ENCODE measurements at places on chromosomes 16 and 17.

DNA sequence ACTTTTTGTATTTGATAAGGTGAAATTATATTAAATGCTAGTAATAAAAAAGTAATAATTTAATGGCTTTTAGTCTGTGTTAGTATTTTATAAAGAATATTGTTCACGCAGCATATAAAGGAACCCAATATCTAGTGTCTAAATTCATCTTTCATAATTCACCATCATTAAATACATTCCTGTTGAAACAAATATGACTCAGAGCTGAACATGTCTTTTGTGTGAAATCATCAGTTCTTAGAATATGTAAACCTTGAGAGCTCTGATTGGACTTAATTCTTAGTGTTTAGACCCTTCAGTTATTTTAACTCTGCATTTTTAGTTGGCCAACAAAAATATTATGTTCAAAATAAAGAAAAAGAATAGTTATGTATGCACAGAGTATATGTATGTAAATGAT lies 71.8 kb downstream of the ABHD15 start:
- DNase-seq, result no peak

- DNase-seq, result no peak
Measured at GRCh38 chr16:76345163-76345661, 68.0 kb downstream of the CNTNAP4 start.

DNA sequence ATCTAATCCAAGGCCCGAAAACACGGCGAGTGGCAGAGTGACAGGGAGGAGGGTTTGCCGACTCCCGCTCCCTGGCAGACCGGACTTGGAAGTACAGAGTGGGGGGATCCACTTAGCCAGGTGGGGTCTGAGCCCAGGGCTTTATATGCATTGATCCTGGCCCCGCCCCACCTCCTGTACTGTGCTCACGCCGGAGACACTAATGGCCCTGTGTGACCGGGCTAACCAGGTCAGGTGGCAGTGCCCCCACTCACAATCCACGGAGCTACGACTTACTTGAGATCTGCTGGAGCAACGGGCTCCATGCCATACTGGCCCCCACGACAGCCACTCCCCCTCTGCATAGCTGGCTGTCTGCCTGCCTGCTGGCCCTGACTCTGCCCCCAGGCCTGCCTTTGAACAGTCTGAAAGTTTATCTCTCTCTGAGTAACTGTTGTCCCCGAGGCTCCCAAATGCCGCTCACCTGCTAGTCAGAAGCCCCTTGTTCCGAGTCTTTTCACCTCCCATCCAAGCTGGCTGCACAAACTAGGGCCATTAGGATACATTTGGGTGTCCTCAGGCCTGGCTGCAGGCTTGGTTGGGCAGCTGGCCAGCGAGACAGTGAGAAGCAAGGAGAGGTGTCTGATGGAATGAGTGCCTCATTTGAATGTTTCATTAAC lies 28.0 kb downstream of the CACNA1G start:
- DNase-seq, result no peak

DNA sequence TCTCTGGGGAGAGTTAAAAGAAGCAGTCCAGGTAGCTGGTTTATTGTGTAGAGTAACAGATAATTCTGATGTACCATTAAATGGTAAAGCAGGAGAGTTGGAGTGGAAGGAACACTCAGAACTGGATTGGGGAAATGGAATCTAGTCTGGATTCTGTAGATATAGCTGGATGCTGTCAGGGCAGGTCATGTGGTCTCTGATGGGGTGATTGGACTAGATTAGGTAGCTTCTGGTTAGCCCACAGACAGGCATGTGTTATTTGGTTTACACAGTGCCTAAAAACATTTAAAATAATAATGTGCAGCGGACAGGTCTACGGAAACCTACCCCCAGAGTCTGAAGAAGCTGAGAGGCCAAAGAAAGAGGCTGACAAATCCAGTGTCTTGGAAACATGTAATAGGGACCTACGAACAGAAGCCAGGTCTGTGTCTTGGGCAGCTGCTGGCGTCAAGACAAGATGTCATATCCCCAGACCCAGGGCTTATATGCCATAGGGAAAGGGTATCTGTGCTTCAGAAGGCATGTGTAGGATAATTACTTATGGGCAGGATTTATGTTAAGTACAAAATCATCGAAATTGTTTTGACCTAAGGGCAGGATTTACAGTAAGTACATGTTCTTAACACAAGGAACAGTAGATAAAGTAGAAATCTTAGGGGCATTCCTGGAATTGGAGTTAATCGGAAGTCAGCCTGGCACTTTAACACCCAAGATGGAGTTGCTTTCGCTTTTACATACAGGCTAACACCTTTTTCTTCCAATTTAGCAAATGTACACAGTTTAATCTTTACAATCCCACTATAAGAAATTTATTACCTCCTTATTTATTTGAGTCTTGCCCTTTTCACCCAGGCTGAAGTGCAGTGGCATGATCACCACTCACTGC lies 12.4 kb downstream of the LUC7L3 start:
- DNase-seq, result no peak

- no peak for DNase-seq
Measured at GRCh38 chr17:9332132-9332494, 243.5 kb downstream of the STX8 start.

GRCh38 chr17:35907691-35908090 lies 22.9 kb downstream of the RDM1 start:
- DNase-seq, result no peak

GRCh38 chr17:37492167-37492566 lies 2.5 kb downstream of the DUSP14 start:
- DNase-seq, result no peak

- DNase-seq, result no peak
Measured at GRCh38 chr17:46782250-46782953, 36.1 kb downstream of the WNT3 start.

GRCh38 chr16:49835161-49835777 lies 20.6 kb downstream of the ZNF423 start:
- DNase-seq, result no peak

DNA sequence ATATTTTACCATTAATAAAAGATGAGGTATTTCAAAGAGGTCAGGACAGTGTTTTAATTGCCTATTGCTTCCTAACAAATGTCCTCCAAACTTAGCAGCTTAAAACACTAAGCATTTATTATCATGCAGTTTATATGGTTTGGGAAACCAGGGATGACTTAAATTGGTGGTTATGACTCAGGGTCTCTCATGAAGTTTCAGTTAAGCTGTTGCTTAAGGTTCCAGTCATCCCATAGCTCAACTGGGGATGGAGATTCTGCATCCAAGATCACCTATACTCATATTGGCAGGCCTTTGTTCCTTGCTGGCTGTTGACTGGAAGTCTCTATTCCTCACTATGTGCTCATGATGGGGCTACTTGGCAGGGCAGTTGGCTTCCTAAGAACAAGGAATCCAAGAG lies 1329.9 kb upstream of the GOT2 start:
- DNase-seq, result no peak

- DNase-seq, result no peak
Measured at GRCh38 chr17:48150597-48151001, 43.0 kb downstream of the SNX11 start.

- no peak for DNase-seq
Measured at GRCh38 chr17:56751145-56751738, 82.5 kb downstream of the C17orf67 start.

GRCh38 chr16:21038197-21038596 lies 112.4 kb downstream of the DNAH3 start:
- no peak for DNase-seq

GRCh38 chr16:1610899-1611632 lies 806 bp downstream of the IFT140 start:
- no peak for DNase-seq

DNA sequence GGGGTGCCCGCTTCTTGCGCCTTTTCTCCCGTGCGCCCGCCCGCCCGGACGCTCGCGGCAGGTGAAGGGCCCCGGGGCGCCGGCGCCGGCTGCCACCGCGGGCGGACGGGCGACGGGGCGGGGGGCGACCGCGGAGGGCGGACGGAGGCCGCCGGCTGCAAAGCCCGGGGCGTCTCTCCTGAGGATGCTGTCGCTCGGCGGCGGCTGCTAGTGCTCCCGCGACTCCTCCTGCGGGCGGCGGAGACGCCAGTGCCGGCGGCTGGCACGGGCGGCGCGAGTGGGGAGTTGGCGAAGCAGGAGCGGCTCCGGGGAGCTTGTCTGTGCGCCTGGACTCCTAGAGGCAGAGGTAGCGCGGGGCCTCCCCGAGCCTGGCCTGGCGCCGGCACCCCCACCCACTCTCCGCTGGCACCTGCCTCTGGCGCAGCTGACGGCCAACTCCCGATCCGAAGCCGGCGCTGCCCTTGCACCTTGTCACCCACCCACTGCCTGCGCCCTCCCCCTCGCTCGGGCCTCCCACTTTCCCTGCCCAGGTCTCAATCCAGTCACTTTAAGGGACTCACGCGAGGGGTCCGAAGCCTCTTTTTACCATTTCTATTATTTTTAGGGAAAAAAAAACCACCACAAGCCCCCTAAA lies at the start of gene FAM20A:
Gene FAM20A (minus strand): TSS at position 437 of the 634 bp plus-strand sequence. CDS start 701 bp downstream, outside the sequence.
- no peak for DNase-seq

DNA sequence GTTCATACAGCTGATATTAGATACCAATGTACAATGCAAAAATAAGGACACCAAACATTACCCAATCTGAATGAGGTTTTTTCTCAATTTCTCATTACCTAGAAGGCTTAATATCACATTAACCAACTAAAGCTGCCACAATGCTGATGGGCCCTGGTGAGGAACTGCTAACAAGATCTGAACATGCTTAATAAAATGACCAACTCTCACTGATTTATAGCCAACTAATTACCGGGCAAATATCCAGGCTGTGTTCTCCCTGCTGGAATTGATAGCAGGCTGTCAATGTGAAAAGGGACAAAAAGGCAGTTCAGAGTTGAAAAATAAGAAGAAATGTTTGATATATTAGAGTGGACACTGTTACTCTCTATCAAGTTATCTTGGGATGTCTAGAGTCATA lies 124.6 kb downstream of the TOX3 start:
- DNase-seq, result no peak

- peak; percentile 99 for DNase-seq
Measured at GRCh38 chr17:21042458-21043295, at the start of gene USP22. Gene USP22, minus strand, starts transcription at chr17:21043011. Its CDS starts 176 bp downstream, at chr17:21042835.

- DNase-seq, result peak; percentile 22
Measured at GRCh38 chr17:35046740-35047283, 16.7 kb downstream of the RFFL start.

DNA sequence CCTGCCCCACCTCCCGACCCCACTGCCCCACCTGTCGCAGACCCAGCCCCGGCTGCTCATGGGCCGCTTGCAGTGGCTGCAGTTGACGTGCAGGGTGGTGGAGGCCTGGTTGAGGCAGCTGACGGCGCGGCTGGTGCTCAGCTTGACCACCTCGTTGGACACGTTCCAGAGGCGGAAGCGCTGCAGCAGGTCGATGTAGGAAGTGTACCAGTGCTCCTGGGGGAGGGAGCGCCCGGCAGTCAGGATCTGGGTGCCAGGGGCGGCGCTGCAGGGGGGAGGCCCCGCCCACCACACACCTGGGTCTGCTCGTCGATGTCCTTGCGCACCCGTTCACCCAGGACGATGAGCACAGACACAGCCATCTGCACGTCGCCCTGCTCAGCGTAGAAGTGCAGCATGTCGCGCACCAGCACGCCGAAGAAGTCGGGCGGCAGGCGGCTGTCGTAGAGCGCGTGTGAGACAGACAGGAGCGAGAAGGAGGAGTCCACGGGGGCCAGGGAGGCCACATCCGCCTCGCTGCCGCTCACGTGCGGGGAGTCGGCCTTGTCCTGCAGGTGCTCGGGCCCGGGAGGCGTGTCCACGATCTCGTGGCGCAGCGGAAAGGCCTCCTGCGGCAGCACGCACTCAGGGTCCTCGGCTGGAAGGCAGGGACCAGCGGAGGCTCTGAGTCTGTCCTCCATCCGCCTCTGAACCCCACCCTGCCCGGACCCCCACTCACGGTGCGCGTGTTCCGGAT lies 995 bp upstream of the JMJD8 start:
- DNase-seq, result no peak

DNA sequence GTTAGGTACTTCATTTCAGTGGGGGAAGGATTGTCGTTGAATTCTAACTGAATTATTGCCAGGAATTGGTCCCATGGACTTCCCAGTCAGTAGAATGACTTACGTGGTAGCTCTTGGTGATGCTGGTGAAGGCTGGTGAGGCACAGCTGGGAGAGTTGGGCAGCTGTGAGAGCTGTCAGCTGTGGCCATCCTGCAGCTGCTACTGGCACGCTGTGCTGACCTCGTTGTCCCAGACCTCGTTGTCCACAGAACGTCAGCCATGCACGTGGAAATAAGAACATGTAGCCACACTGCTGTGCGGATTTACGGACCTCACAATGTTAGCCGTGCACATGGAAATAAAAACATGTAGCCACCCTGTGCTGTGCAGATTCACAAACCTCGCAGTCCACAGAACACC lies 102.3 kb downstream of the NPIPB11 start:
- DNase-seq, result no peak

DNA sequence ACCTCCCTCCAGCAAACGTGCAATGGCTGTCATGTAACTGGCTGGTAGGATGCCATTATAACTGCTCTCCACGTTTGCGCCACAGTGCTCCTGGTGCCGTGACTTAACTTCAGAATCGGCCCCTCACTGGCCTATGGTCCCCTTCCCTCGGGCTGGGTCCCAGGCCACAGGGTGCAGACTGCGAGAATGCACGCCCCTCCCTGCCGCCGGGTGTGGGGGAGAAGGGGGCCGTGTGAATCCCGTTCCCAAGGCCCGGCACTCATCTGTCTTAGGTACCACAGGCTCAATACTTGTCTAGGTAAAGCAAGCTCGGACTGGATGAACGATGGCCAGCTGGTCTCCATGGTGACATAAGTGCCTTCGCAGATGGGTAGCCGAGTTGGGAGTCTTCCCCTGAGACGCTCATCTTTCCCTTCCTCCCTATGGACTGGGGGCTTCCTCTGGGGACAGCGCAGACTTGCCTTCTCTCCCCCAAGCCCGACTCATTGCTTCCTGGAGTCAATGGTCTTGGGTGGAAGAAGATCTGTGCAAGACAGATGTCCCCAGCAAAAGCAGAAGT lies 37.8 kb downstream of the TIMM22 start:
- no peak for DNase-seq

GRCh38 chr16:27952811-27953210 lies 110.7 kb downstream of the GSG1L start:
- no peak for DNase-seq

DNA sequence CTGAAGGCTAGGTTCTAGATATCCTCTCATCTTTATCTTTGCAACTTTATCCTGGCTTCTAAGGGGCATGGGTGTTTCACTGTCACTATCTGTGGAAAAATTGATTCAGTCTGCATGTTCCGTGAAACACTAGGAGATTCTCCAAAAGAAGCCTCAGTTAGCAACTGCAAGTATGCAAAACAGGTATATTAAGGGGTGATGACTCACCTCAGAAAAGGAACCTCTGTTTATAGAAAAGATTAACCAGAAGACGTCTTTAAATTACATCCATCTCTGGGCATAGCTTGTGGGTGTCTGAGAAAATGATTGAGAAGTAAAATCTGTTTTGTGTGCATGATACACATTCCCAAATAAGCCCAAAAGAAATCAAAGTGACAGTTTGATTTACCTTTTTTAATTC lies 353.8 kb upstream of the HSBP1 start:
- DNase-seq, result no peak

DNA sequence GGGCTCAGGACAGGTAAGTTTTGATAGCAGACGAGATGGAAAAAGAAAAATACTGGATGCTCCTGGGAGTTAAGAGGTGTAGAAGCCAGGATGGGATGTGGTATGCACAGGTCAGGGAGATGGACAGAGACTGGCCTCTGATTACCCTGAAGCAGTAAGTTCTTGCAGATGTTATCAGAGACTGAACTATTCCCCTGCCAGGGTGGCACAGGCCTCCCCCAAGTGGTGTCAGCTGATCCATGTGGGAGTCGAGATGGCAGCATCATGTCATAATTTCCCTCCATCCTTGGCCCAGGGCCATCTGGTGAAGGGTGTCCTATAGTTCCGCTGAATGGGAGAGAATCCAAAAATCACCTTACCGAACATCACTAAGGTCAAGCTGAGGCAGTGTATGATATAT lies 14.1 kb upstream of the NKD1 start:
- no peak for DNase-seq
